ENCODE measurements at places on chromosomes 12 and 14.

DNA sequence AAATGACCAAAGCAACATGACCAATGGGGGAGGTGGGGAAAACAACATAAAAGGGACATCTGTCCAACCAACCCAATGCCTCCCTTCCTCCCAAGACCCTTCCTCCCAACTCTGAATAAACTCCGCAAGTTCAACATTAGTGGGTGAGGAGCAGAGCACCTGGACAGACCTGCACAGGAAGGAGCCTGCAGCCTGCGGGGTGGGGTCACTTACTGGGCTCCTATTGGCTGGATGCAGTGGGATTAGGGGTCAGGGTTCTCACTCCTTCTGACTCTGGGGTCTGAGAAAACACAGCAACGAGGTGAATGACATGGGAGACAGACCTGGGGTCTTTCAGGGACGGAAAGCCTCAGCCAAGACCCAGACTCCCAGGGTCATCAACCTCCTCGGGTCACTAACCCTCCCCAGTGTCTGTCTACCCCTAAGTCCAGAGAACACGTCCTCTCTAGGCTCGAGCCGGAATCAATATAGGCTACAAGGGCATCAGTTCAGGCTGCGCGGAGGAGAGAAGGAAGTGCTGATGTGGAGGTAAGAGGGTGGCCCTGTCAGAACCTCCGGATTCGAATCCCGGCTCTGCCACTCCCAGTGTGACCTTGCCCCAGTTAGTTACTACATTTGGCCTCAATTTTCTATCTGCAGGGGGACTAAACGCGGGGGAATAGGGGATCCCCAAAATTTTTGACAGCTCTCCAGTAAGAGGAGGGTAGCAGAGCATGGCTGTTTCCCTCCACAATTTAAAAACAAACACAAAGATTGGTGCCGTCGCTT lies 860 bp downstream of the NDRG2 start:
- no peak for DNase-seq

DNA sequence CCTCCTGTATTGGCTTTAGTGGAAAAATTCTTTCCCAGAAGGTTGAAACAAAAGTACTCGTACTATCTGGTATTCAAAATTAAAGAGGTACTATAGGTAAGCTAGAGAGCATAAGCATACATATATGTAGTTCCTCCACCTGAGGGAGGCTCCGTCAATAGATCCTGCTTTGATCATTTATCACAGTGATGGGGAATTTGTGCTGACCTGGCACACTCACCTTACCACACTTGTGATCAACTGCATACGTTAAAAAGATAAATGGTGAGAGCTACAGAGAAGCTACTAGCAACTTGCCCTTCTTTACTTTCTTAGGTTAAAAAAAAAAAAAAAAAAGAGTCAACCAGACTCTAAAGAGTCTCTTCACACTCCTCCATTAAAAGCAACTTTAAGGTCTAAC lies 2.5 kb downstream of the CAPRIN2 start:
- DNase-seq = no peak

DNA sequence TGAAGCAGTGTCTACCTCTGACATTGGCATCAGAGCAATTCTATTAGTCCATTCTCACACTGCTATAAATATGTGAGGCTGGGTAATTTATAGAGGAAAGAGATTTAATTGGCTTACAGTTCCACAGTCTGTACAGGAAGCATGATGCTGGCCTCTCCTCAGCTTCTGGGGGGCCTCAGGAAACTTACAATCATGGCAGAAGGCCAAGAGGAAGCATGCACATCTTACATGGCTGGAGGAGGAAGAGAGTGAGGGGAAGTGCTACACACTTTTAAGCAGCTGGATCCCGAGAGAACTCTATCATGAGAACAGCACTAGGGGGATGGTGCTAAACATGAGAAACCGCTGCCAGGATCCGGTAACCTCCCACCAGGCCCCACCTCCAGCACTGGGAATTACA lies 25.7 kb upstream of the SEL1L start:
- no peak for DNase-seq

DNA sequence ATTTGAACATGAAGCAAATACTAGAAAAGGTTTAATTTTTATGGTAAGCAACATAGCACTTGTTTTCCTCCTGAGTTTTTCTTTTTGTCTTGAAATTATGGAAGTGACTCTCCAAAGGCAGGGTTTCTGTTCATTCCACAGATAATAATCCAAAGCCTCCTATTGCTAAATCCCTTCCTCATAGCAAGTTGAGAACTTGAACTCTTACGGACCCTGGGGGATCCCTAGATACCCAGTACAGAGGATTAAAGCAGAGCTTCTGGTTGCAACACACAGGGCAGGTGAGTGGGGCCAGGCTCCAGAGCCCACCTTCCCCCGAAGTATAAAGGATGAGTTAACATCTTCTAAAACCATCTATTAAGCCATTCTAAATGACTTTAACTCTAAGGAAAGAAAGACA lies 294.1 kb downstream of the RMST start:
- no peak for DNase-seq

- no peak for DNase-seq
Measured at GRCh38 chr14:61244009-61244408, 37.1 kb downstream of the TMEM30B start.

GRCh38 chr12:95762123-95762785 lies 28.3 kb downstream of the NTN4 start:
- DNase-seq = no peak

GRCh38 chr14:35229792-35230089 lies 62.4 kb upstream of the PSMA6 start:
- no peak for DNase-seq

- DNase-seq = no peak
Measured at GRCh38 chr14:34642595-34642994, 12.6 kb upstream of the SNX6 start.

- peak; percentile 15 for DNase-seq
Measured at GRCh38 chr14:91270619-91271018, 26.1 kb upstream of the GPR68 start.

GRCh38 chr12:122352394-122352793 lies 70.1 kb downstream of the CLIP1 start:
- no peak for DNase-seq

- no peak for DNase-seq
Measured at GRCh38 chr12:77974645-77975044, 144.0 kb downstream of the NAV3 start.

DNA sequence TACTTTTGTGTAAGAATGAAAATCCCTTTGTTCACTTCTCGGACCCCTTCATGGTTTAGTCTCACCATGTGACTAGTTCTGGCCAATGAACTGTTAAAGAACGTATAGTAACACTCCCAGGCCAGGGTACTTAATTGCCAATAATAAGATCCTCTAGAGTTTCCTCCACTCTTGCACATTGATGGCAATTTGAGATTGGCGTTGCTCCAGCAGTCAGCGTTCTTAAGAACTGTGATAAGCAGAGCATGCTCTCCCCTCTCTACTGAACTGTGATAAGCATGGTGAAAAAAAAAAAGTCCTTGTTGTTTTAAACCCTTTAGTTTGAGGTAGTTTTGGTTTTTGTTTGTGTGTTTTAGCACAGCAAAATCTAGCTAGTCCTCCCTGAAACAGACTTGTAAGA lies 854.5 kb downstream of the SLC6A15 start:
- DNase-seq = no peak

- no peak for DNase-seq
Measured at GRCh38 chr14:55381040-55381439, 30.6 kb downstream of the ATG14 start.

- no peak for DNase-seq
Measured at GRCh38 chr12:104890476-104891096, 67.5 kb downstream of the SLC41A2 start.

- no peak for DNase-seq
Measured at GRCh38 chr14:50979941-50980850, 35.9 kb upstream of the PYGL start.

DNA sequence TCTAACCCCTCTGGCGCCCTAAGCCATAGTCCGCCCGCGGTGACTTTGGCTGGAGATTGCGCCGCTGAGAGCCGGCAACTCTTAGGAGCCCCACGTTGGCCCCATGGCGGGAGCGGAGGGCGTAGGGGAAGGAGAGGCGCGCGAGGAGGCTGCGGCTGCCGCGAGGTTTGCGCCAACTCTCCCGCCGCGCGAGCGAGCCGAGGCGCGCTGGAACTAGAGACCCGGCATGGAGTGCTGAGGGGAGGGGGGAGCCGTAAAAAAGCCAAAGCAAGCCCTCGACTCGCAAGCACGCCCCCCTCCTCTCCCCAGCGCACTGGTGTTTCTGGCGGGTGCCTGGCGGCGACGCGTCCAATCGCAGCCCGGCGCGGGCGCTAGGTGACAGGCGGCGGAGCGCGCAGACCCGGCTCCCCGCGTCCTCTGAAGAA lies at the start of gene SYT10:
Gene SYT10 (minus strand): TSS at position 233 of the 425 bp plus-strand sequence. CDS start 297 bp downstream, outside the sequence.
- DNase-seq = no peak

DNA sequence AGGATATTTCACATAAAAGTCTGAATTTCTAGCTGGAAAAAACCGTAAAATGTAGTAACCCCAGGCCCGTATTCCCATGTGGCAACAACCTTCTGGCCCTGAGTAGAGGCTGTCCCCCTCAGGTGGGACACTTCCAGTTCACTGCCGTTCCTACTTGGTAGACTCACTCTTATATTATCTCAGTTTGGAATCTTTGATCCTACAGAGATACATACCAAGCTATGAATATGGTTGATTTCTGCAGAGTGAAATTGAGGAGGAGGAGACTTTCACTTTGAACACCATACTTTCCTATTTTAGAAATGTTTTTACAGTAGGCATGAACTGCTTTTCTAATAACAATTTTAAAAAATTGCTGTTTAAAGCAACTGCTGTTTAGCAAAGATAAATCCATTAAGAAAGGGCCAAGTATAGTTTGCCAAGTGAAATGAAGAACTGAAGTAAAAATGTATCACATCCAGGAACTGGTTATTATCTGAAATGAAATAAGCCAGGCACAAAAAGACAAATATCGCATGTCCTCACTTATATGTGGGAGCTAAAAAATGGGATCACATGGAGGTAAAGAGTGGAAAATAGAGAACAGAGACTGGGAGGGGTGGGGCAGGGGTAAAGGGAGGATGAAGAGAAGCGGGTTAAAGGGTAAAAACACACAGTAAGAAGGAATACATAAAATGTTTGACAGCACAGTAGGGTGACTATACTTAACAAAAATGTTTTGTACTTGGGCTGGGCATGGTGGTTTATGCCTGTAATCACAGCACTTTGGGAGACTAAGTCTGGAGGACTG lies 92.8 kb upstream of the METAP2 start:
- no peak for DNase-seq

GRCh38 chr12:46470036-46470627 lies 97.6 kb upstream of the SLC38A2 start:
- DNase-seq = no peak

DNA sequence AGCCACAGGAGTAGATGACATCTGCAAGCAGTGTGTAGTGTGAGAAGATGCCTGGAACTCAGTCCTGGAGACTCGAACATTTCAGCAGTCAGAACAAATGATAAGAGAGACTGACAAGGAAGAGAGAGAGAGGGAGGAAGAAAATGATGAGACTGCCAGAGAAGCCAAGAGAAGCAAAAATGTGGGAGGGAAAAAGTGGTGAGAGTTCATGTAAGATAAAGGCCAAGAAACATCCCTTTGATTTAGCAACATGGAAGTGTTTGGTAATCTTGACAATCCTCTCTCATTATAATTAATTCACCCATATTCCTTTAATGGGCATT lies 42.6 kb downstream of the LIMA1 start:
- no peak for DNase-seq

GRCh38 chr12:116418551-116418950 lies 140.6 kb upstream of the MAP1LC3B2 start:
- DNase-seq = no peak

DNA sequence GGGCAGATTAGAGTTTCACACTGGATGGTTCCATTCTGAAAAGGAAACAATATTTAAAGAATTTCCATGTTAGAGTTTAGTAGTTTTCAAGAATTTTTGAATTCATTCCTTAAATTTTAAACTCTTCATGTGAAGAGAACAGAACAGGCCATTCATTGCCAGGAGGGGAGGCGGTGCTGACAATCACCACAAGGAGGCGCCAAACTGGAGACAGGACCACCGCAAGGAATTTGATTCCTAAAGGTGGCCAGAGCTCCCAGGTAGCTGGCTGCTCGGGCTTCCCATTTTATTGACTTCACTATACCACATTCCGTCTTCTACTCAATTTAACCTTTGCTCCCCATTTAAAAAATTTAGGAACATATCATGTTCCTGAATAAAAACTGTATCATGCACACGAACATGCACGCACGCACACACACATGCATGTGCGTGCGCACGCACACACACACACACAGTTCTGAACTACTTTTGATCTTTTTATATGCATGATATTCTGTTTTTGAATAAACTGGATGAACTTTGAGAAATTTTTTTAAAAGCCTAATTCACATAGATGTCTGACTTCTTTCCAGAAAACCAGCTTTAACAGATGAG lies 101.2 kb downstream of the NELL2 start:
- DNase-seq = peak; percentile 19

- no peak for DNase-seq
Measured at GRCh38 chr12:108387771-108388170, 48.7 kb upstream of the CMKLR1 start.

Measured in NCI-H2081 (cell line).